Stimulated activated CD4-positive, alpha-beta T cell treated with anti-CD3 and anti-CD28 coated beads, Interleukin-12 subunit alpha, Interleukin-12 subunit beta, amount 100 ng/mL, for 48 hours (primary cell): ENCODE measurements at places on chromosomes 7 and 10.

DNA sequence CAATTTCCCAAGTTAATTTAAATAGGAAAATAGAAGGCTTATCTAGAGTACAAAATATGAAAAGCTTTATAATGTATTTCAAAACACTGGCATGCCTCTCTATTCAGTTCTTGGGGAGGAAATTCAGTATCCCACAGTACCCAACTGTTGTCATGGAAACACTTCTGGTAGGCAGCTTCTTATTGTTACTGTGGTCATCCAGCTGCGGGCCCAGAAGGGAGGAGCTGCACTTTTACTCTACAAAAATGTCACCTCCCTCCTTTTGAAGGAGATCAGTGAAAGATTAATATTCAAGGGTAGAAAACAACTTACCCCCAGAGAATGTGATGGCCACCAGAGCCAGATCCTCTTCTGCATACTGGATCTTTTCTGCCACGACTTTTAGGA lies 202.8 kb downstream of the RAPGEF5 start:
- DNase-seq = no peak

DNA sequence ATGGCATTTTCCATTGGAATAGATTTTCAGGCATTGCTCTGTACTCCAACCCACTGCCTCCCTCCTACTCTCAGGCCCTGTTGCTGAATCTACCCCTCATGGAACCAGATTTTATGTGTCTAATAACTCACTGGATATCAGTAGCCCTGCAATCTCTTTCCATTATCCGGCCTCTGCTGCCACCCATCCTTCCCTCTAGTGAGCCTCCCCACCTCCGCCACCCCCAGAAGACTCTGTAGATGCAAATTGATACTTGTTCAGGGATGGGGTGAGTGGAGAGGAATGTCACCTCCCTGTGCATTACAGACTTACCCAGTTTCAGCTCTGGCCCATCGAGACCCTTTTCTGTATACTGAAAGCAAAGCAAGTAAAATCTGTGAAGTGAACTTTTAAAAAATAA lies 52.3 kb upstream of the PHYHIPL start:
- DNase-seq = no peak

- DNase-seq = no peak
Observed at GRCh38 chr7:25091176-25091575, 33.9 kb downstream of the CYCS start.

DNA sequence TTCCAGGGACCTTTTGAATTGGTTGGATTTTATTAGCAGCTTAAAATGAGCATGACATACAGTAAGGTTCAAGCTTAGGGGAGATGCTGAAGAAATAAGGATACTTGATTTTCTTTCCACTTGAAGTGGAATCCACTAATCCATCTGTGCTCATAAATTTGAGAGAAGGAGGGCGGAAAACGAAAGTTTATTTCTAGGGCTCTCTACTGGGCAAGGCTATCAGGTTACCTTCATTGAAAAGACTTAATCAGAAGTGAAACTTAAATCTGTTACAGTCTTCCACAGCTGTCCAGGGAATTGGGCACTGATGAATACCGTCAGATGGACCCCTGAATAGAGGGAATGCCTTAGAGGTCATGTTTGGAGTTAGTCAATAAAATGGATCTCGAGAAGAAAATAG lies 21.8 kb downstream of the AUTS2 start:
- no peak for DNase-seq

- DNase-seq = no peak
Observed at GRCh38 chr7:40232242-40232893, 97.6 kb downstream of the SUGCT start.

- no peak for DNase-seq
Observed at GRCh38 chr10:118844731-118845521, 90.2 kb upstream of the CACUL1 start.

DNA sequence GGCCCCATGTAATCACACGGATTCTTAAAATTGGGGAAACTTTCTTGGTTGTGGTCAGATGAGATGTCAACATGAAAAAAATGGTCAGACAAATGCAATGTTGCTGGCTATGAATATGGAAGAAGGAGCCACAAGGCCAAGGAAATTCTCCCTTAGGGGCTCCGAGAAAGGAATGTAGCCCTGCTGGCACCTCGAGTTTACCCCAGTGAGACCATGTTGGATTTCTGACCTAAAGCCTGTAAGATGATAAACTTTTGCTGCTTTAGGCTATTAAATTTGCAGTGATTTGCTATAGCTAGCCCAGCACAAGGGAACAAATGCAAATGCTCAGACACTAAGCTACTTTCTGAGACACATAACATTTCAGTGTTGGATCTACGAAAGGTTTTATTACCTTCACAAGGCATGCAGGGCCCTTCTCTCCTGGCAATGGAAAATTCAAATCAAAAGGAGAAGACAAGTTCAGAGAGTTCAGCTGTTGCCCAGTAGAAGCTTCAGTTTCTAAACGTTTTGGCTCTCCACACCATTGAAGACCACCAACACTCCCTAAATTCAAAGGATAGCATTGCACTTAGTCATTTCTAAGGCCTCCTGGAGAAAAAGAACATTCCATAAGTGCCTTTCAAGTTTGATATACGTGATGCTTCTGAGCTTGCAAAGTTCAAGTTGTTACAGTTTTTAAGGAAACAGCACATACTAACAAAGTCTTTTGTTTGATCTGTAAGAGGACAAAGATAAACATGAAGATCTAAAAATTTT lies 23.4 kb downstream of the MCMBP start:
- no peak for DNase-seq

GRCh38 chr10:96688789-96689188 lies 31.5 kb downstream of the PIK3AP1 start:
- no peak for DNase-seq

GRCh38 chr7:151374139-151374538 lies 32.5 kb downstream of the NUB1 start:
- DNase-seq = no peak

DNA sequence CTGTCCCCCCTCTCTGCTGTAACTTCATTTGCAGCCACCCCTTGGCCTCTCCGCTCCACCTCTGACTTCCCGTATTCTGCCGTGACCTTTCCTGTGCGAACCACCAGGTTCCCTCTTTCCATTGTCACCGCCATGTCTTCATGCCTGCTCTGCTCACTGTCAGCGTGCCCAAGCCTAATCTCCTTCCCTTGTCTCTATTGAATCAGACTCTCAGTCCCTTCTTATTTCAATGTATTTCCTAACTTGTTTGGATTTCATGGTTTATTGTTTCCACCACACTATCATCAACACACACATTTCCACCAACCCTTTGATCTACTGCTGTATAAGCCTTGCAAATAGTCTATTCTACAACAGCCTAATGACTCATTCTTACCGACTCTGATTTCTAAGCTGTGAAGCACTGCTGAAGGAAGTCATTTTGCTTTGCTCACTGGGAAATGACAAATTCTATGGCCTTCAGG lies 30.0 kb upstream of the INHBA start:
- DNase-seq = no peak

DNA sequence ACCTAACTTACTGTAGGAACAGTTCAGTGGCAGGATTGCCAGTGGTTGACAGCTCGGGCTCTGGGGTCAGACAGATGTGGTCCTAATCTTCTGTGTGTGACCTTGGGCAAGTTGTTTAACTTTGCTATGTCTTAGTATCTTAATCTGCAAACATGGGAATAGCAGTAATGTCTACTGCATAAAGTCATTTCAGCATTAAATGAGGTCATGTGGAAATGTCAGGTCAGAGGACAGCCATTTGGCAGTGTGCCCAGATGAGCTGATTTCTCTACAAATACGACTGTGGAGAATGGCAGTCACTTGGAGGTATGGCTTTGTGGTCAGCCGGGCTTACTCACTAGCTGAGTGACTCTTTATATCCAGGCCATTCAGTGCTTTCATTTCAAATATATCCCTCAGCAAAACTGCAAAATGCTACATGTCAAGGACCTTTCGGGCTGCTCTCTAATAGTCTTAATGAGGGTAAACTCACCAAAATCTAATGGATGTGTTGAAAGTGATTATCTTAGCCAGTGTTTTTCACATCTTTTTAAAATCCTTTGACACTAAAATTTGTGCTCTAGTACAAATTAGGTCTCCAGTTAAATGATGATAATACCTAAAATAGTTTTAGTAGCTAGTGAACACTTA lies 171.4 kb downstream of the ST7 start:
- DNase-seq = peak; percentile 72

DNA sequence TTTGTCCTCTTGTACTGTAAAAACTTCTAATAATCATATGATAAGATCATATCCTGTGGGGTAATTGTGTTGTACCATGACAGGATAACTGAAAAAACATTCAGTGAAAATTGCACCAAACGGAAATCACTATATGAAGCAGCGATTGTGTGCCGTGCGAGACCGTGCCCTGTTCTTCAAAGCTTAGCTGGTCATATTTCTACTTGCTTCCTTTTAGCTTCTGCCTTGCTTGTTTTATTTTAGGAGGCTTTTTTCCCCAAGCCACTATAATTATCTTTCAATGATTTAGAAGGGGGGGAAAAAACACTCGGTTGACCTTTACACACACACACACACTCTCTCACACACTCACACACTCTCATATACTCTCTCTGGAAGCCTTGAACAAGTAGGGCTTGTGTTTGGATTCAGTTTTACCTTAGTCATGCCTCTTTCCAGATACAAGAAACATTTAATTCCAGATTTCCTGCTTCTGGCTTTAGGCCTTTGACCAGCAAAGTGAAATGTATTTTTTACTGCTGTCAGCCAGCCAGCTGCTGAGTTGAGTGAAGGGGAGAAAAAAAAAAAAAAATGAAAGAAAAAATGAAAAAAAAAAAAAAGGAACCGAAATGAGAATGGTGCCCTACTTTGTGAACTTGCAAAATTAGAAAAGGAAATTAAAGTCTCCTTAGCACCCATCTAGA lies 181.4 kb downstream of the ARID5B start:
- DNase-seq = no peak

DNA sequence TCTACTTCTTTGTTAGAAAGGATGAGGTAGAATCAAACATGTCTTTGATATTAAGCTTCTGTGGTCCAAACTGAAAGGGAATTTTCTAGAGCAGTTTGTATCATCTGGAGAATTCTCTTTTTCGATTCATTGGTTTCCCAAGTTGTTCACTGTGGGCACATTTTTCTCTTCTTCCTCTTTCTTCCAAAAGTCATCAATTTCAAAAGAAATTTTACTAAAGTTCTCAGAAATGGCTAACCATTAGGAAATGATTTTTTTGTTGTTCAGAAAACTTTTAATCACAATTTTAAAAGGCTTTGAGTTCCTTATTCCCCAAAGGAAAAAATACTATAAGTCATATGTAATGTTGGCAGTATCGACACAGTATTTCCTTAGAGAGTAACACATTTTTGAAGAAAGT lies 28.3 kb upstream of the CCDC6 start:
- no peak for DNase-seq

GRCh38 chr10:78955206-78955605 lies 113.6 kb upstream of the ZMIZ1 start:
- DNase-seq = no peak

GRCh38 chr7:42671627-42672026 lies 240.2 kb downstream of the C7orf25 start:
- no peak for DNase-seq

DNA sequence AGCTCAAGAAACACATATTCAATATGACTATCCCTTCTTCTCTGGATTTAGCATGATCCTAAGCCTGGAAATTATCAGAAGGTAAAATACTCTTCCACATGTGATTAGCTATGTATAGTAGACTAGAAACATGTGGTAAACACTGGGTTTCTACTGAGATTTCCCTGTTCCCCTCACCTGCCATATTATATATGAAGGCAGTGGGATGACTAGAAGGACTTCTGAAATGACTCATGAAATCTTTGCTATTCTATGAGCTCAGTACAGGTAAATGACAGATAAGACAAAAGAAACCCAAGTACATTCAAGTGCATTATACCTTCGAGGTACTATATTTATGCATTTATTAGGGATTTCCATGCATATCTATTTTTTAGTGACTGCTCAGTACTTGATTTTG lies 152.9 kb downstream of the DNAJB9 start:
- no peak for DNase-seq

DNA sequence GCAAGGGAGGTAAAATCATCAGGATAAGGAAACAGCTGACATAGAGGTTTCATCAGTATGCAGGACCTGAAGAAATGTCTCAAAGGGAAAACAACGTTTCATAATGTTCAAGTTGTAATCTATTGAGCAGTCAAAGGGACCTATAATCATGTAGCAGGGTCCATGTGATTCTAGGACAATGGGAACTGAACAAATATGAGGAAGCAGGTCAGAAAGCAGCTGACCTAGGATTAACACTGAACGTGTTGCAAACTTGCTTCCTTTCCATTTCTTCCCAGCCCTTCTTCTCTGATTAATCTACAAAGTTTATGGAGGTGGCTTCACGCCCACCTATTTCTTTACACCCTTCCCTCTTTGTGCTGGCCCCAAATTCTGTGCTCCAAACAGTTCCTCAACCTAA lies 256.9 kb upstream of the AKR1E2 start:
- DNase-seq = no peak

- DNase-seq = no peak
Observed at GRCh38 chr7:80307227-80307856, 172.7 kb downstream of the GNAI1 start.

DNA sequence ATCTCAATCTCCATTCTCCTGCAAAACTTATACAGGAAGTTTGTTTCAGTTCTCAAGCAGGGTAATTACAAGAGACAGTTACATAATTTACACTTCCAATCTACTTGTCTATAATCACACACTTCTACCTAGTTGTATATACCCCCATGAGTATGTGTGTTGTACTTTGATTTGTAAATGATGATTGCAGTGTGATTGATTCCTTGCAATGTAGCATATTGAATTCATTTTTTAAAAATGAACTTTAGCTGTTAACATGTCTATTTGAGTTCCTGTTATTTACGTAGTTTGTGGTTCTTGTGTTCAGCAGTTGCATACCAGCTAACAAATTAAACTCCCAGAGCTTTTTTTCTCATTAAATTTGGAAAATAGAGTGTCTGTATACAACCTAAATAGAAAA lies 102.5 kb upstream of the SAMD8 start:
- DNase-seq = no peak

- DNase-seq = no peak
Observed at GRCh38 chr7:1091644-1092027, 3.7 kb downstream of the GPER1 start.

GRCh38 chr7:99628471-99629465 lies 12.0 kb downstream of the ZSCAN25 start:
- DNase-seq = no peak

GRCh38 chr7:46932306-46932675 lies 649.6 kb downstream of the TNS3 start:
- DNase-seq = no peak
